Stimulated activated CD4-positive, alpha-beta T cell treated with anti-CD3 and anti-CD28 coated beads, Interleukin-1b, Interleukin-23, amount 100 ng/mL, for 1 hour (primary cell): ENCODE measurements at places on chromosomes 2 and 18.

GRCh38 chr2:16069663-16069932 is 129.2 kb downstream of the MYCN start:
- DNase-seq, result no peak

DNA sequence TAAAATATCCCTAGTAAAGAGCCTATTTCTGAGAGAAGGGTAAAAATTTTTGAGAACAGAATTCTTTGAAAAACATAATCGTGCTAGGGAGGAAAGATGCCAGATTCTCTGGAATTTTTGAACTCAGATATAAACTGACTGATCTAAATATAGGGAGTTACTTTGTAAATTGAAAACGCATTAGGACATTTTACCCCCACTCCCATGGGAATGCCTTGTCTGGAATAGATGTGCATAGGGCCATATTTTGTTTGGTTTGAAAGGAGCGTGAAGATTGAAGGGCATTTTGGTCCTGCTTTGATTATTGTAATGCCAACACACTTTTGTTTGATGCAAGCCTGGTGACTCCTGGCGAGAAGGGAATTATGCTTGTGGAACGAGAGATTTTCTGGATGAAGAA is 158.7 kb upstream of the DPP10 start:
- DNase-seq, result no peak

DNA sequence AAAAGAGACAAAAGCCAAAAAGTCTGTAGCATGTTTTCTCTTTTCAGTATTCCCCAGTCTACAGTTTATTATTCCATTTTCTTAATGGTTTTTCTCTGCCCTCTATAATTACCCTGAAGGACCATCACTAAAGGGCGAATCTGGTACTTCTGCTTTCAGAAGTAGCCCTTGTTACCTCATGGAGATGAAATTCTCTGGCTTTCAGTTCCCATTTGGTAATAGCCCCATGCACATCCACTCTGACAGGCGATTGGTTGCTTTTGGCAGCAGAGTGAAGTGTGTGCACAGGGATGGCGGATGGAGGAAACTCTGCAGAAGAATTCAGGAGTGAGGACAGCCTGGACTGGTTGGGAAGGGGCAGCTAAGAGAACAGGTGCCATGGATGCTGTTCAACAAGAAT is 66.3 kb upstream of the NABP1 start:
- no peak for DNase-seq

DNA sequence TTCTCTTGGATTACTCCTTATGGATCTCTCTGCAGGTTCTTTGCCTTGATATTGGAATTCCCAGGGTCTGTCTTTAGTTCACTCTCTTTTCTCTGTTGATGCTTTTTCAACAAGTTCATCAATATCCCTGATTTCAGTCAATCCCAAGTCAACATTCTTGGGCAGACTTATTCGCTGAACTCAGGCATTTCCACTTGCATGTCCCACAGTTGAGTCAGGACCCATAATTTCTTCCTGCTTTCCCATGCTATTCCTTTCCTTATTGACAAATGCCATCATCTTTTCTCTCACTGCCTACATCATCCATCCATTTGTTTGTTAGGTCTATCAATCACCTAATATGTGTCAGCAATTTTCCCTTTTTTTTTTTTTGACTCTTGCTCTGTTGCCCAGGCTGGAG is 11.6 kb downstream of the GPD2 start:
- no peak for DNase-seq

DNA sequence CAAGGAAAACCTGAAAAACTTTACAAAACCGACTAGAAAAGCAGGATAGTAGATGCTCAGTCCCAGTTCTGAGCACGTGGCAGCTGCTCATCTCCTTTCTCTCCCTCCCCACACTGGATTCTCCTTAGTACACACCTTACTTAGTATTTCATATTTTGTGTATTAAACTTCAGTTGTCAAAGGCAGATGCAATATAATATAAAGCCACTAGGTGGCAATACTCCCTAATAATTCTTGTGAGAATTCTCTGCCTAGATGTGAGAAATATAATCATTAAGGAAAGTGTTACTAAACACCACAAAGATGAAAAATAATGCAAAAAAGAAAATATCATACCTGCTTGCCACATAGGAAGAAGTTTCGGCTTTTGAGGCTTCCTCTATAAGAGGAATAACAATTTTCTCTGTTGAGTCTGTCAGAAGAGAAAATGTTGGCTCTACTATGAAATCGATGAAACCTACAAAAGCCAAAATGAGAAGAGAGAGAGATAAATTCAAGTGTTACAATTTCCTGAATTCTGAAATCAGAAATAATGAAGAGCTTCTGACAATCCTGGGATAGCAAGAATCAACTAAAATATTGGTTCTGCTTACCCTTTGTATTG is 200.6 kb downstream of the PPP1R1C start:
- no peak for DNase-seq

GRCh38 chr18:57772387-57772799 is 30.7 kb downstream of the ATP8B1 start:
- no peak for DNase-seq

- no peak for DNase-seq
Measured at GRCh38 chr18:12046751-12047335, 46.8 kb upstream of the ANKRD62 start.

DNA sequence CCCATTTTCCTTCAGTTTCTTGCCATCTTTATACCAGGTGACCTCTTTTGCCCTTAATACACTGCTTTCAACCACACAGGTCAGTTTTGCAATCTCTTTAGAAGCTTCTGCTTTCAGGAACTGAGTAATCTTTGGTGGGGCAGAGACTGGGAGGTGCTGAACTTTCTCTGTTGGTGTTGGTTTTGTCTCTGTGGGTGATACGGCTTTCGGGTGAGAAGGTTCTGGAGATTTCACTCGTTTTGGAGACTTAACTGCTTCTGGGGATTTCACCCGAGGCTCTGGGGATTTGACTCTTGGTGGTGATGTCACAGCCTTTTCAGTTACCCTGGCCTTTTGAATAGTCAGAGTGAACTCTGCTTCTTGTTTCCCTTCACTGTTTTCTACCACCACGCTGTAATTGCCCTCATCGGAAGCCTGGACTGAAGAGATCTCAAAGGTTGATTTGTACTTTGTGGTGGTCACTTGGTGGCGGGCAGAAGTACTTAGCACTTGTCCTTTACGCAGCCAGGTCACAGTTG is 50.4 kb downstream of the PLEKHA3 start:
- DNase-seq, result no peak

DNA sequence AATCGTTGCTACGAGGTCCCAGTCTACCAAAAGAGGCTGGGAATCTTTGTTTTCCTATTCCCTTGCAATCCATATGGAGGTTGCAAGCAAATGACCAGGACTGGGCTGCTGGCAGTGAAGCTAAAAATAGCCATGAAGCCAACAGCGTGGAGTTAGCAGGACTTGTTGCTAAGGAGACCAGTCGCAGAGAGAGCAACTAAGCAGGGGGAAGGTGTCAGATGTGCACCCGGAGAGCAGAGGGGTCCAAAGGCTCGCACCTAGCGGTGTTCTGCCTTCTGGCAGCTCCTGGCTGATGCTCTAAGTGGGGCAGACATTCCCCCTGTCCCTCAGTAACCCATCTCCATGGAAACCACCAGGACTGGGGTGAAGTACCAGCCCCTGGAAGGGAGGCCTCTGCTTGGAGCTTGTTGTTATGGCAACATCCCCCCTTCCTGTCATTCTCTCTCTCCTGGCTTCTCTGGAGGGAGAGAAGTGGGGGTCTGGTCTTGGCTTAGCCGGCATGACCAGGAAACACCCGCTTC is 84.6 kb downstream of the DNMT3A start:
- no peak for DNase-seq

GRCh38 chr2:68819556-68819955 is 51.6 kb downstream of the BMP10 start:
- no peak for DNase-seq

- no peak for DNase-seq
Measured at GRCh38 chr2:240966457-240966905, 31.9 kb upstream of the SNED1 start.

DNA sequence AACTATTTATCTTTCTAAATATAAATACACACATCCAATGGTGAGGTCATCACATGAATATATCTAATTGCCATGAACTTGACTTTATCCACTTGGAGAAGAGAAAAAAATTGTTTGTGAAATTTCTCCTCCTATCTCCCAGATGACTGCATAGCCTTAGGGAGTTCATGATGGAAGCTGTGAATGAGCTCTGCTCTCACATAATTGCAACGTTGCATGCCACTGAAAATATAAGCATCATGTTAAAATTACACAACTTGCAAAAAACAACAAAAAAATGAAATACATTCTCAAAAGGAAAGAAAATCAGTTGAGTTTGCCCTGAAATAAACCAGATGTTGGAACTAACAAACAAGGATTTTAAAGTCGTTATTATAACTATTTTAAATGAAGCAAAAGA is 50.6 kb upstream of the OSR1 start:
- no peak for DNase-seq

DNA sequence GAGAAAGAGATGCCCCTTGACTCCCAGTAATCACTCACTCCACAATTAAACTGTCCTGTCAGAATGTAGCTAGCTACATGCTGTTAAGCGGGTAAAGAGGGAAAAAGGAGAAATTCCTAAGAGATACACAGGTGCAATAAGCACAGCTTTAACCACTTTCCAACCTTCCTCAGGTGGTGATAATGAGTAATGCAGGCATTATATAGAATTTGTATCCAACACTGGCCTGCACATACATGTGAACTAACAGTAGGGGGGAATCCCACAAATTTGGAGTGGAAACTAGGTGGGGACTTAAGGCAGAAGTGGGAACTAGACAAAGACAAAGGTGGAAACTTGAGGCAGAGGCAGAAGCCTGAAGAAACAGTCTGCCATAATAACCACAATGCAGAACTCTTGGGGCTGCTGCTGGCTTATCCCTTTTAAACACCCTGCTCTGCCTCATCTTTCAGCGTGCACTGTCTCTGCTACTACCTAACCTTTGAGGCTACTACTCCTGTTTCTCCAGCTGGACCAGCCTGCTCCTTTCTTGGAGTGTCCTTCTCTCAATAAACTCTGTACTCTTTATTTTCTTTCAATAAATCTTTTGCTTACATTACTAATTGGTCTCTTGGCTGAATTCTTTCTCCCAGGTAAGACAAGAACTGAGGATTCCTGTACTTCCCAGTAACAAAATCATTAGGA is 259.7 kb downstream of the PDE11A start:
- DNase-seq, result no peak

DNA sequence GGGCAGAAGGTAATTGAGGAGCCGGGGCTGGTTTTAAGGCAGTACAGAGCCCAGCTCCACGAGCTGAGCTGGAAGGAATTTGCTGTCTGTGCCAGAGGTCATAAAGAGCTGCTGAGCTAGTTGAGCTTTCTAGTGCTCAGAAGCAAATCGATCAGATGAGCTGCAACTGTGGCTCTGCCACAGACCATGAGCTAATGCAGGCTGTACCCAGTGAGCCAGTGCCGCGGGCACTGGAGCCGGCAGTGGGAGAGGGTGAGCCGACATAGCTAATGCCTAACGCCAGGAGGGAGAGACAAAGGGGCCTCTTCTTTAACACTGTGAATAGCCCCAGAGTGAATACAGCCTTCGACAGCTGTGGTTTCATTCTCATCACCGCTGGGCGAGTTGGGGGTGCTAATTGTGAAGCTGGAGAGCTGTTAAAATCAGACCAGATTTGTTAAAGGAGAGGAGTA is 410.1 kb upstream of the TCF4 start:
- no peak for DNase-seq

GRCh38 chr2:68225119-68225632 is 27.2 kb downstream of the PPP3R1 start:
- no peak for DNase-seq

DNA sequence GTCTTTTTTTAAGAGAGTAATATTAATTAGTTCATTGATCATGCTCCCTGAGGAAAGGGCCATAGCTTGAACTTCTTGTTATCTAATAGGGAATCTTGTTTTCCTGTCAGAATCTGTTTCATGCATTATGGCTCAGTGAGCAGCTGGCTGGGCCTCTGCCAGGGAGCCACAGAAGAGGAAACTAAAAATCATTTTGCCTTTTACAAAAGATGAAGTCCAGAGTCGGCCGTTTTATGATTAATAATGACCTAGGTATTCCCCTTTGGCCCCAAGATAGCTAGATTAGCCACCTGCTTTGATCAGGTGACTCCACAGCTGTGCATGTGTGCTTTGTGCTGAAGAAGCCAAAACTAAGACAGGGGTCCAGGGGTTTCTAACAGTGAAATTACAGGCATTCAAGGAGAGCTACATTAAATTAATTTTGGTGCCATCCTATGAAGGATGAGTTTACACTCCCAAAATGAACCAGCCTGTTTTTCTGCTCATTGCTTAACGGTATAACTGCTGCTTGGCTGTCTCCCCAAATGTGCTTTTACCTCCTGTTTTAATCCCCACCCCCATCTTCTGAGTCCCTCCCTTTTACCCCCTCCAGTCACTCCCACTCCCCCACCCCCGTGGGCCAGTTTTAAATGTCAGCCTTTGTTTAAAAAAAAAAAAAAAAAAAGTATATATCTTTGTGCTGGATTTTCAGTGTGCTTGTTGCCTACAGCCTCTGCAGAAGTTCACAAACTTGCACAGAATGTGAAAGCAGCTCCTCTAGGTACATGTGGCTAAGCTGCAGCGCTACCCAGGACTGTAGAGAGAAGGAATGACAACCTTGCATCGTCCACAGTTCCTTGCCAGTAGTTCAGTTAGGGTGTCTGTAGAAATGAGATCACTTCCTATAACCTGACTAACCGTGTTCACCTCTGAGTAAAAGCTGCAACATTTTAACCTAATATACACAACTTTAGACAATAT is 93.1 kb downstream of the CABLES1 start:
- DNase-seq, result no peak

- DNase-seq, result no peak
Measured at GRCh38 chr18:24837066-24837465, 376.6 kb downstream of the HRH4 start.

- DNase-seq, result no peak
Measured at GRCh38 chr2:142991295-142991694, 113.8 kb downstream of the KYNU start.

DNA sequence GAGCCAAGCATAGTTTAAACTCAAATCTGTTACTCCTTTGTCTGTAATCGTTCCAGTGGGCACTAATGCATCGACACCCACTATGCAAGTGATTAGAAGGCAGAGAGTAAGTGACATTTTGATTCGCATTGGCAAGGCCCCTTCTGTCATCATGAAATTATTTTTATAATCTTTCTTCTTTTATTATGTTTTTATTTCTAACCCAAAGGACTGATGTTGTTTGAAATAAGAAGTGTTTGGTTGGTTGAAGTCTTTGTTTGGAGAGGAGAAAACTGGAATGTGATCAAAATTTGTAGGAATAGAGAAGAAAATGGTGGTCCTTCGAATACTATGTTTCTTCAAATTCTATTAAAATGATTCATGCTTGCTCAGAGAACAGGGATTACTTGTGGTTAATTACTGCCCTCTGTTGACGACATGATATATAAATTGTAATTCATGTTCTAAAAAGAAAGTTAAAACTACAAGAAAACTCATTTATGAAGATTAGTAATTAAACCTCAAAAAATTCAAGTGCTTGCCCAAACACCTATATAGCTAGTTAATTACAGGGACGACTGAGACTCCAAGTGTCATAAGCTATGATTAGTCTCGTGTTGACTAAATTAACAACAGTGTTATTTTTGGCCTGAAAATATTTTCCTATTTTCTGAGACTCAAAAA is 26.4 kb upstream of the TFPI start:
- no peak for DNase-seq

- DNase-seq, result no peak
Measured at GRCh38 chr2:230592775-230593174, 119.9 kb upstream of the CAB39 start.
